ENCODE measurements at places on chromosomes 6 and 20. TPM values are rescaled to one million over a fixed set of nuclear protein-coding genes. Genes with fewer than 3 reads are reported as not detected.

TFAP2C gene
- 1.8 TPM for total RNA-seq

ACSS1 gene
- 14.0 TPM for total RNA-seq

PRKN gene
- 3.9 TPM for total RNA-seq

MRAP2 gene
- total RNA-seq, result 6.3 TPM

C20orf141 gene
- not detected for total RNA-seq

CPNE5 gene
- total RNA-seq, result not detected

PACRG gene
- total RNA-seq, result not detected

COQ3 gene
- 1.5 TPM for total RNA-seq

FAM83D gene
- total RNA-seq, result 5.6 TPM
